ENCODE measurements at places on chromosomes 13 and 19.

- DNase-seq = no peak
Measured at GRCh38 chr13:29160862-29161261, 340.7 kb downstream of the MTUS2 start.

DNA sequence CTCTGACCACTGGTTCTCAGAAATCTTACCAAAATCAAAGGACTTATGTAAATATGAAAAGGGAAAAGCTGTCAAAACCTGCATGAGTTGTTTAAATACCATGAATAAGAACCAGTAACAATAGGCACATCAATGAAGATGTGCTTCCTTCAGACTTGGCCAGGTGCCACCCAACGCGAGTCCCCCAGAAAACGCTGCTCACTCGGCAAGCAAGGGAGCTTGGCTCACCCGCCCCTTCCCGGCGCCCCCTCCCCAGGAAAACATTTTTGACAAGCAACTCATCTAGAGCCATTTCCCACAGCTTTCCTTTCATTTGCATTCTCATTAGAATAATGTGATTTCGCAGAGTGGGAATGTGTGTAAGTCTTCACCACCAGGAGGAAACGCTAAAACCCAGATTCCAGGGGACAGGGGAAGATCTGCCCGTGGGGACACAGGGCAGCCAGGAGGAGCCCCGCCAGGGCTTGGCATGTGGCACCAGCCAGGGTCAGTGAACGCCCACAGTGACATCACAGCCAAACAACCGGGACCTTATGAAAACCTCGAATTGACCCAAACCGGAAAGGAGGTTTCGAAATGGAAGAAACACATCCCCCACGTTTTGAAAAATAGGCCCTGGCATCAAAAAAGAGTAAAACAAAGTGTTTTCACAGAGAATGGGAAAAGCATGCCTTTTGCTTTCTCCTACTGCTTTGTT, 366.2 kb upstream of the TSHZ3 start:
- DNase-seq = no peak

GRCh38 chr13:20124303-20124702, 36.5 kb downstream of the GJA3 start:
- no peak for DNase-seq

GRCh38 chr13:98416408-98416807, 160.5 kb downstream of the STK24 start:
- DNase-seq = no peak

DNA sequence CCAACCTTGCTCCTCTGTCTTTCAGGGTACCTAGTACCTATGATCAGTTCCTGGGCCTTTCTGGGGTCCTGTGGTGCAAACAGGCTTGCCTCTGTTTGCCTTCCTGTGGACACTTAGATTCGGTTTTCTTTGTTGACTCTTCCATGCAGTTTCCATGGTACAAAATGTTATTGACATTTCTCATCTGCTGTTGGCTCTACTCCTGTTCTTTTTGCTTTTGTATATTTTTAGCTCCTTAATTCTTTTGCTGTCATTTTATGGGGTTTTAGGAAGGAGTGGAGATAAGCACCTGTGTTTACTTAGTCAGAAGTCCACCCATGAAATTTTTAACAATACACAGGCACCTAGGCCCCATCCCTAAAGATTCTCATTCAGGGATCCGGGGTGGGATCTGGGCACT, 20.5 kb upstream of the CNMD start:
- no peak for DNase-seq

- DNase-seq = no peak
Measured at GRCh38 chr13:27354379-27354778, 70.0 kb upstream of the GTF3A start.

DNA sequence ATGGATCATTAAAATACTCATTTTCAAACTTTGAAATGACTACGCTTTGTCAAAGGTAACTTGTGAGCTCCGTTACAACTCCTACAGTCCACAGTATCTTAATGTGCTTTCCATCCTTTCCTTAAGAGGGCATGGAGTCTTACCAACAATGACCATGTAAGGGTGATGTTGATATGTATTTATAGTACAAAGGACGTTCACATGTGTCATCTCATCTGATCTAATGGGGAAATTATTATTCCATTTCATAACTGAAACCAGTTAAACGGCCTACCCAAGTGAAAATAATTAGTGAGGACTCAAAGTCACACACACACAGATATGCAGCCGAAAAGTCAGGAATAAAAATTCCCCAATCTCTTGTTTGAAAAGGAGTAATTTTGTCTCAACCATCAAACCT, 9.6 kb downstream of the USP12 start:
- no peak for DNase-seq

DNA sequence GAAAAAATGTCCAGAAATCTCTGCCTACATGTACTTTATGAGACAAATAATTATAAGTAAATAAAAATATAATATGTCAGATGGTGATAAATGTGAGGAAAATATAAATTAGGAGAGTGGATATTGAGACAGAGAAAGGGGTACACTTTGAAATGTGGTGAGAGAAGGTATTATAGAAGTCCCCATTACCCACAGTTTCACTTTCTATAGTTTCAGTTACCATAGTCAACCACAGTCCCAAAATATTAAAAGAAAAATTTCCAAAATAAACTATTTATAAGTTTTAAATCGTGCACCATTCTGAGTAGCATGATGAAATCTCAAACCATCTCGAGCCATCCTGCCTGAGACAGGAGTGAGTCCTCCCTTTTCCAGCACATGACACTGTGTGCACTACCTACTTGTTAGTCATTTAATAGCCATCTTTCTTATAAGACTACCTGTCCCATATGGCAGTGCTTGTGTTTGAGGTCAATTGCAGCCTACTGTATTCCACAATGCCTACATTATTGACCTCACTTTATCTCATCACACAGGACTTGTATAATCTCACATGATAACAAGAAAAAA, 653.7 kb downstream of the DACH1 start:
- DNase-seq = no peak

DNA sequence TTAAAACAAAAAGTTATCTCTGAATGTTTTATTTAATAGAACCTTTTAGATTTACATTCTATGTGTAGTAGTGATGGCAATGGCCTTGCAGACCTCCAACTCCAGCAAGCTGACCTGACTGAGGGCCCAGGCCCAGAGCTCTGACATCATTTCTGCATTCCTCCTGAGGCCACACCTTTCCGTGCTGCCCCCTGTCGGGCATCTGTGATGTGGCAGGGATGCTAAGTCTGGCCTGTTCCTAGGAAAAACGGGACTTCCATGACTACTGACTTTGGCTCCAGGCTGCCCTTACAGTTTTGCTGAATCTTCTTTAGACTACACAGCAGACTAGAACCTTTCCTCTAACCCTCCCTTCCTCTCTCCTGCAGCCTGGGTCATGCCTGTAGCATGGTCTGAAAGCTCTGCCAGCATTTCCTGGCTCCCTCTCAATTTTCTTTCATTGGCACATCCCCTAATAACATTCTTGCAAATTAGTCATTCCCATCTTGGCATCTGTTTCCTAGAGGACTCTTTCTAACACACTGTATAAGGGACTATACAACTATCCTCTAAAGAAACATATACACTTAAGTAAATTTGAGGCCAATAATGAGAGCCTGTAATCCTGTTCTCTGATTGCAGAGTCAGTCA, 249.1 kb downstream of the GPC5 start:
- no peak for DNase-seq

- DNase-seq = no peak
Measured at GRCh38 chr19:33282036-33282671, 20.2 kb downstream of the CEBPA start.

DNA sequence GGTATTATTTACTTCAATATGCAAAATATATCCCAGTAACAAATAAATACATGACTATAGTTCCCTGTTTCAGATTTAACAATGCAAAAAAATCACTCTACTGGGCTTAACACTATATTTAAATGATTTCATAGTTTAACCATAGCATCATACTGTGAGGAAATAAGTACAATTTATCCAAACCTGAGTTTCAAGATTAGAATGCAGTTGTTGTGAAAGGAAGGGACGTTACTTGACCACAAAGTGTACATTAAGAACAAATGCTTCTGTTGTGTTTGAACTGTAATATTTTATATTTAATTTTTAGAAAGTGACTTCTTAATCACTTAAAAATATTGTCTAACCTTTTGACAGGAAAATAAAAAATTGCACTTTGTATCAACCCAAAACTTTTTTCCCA, 1747.9 kb upstream of the SPRY2 start:
- DNase-seq = no peak

- no peak for DNase-seq
Measured at GRCh38 chr13:39035204-39035603, 2.7 kb downstream of the PROSER1 start.

- no peak for DNase-seq
Measured at GRCh38 chr19:55554302-55554701, 9.0 kb upstream of the SBK3 start.

DNA sequence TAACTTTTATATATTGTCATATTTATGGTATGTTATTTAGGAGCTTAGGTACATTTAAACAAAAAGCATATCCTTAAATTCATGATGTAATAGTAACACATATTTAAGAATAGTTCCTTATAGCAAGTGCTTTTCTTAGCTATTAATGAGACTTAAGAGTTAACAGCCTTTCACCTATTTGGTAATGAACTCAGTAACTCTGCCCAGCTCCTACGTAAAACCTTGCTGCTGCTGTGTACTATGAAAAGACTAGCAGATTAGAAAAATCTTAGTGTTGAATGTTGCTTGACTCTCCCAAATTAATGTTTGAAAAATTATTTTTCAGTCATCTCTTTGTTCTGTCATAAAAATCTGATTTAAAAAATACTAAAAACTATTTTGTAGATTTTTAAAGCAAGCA, 6.9 kb downstream of the GPR180 start:
- DNase-seq = no peak

DNA sequence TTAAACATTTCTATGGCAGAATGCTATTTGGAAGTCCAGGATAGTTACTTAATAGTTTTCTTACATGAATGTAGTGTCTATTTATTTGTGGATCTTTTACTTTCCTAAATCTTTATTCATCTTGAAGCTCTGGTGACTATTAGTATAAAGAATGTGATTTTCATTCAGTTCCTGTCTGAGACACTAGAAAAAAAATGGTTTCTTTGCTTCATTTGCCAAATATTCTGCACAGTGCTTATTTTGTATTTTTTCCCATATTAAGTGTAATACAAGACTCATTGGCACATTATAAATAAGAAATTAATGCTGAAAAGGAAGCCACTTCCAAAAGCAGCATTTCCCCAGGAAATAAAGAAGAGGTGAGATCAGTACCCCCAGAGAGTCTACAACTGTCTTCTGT, 109.8 kb downstream of the POSTN start:
- no peak for DNase-seq

DNA sequence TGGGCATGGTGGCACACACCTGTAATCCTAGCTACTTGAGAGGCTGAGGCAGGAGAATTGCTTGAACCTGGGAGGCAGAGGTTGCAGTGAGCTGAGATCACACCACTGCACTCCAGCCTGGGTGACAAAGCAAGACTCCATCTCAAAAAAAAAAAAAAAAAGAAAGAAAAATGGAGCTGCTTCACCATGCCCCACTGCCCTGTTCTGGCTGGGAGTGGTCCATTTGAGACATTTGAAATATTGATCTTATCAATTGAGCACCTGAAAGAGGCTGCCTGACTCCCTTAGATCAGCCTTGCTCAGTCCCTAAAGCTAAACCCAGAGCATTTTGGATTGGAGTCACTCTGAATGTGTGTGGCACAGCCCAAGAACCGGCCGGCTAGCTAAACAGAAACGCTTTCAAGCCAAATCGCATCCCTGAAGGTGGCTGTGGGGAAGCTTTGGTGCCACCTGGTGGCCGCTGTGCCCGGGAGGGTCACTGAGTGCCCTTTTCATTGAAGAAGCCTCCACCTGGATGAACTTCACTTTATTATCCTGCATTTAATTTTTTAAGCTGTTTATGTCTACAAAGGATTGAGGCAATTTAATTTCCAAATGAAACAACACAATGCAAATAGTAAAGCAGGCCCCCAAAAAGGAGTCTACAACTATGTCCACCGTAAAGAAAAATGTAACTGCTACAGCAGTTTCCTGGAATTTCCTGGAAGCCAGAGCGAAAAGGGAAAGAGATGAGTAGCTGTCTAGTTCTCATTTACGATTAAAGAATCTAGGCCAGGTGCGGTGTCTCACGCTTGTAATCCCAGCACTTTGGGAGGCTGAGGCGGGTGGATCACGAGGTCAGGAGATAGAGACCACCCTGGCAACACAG, 53.1 kb upstream of the SERPINE3 start:
- peak; percentile 30 for DNase-seq

GRCh38 chr19:54179262-54179852, 6.4 kb upstream of the TMC4 start:
- DNase-seq = no peak

- DNase-seq = no peak
Measured at GRCh38 chr13:80862456-80862855, 521.5 kb upstream of the SPRY2 start.

- no peak for DNase-seq
Measured at GRCh38 chr13:110475550-110476219, 85.8 kb downstream of the RAB20 start.

DNA sequence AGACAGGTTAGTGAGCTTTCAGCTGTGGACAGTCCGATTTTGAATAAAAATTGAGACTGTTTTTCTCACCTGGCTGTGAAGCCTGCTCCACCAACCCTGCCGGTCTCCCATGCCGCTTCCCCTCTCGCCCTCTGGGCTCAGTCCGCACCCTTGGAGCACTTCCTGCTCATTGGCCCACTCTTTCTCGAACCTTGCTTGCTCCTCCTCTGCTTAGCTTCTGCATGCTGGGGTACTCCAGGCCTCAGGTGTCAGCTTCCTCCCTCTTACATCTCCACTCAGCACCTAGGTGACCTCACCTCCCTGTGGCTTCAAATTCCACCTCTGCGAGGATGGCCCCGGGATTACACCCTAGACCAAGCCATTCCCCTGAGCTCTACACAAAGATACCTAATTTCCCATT, 39.6 kb downstream of the C13orf42 start:
- no peak for DNase-seq

DNA sequence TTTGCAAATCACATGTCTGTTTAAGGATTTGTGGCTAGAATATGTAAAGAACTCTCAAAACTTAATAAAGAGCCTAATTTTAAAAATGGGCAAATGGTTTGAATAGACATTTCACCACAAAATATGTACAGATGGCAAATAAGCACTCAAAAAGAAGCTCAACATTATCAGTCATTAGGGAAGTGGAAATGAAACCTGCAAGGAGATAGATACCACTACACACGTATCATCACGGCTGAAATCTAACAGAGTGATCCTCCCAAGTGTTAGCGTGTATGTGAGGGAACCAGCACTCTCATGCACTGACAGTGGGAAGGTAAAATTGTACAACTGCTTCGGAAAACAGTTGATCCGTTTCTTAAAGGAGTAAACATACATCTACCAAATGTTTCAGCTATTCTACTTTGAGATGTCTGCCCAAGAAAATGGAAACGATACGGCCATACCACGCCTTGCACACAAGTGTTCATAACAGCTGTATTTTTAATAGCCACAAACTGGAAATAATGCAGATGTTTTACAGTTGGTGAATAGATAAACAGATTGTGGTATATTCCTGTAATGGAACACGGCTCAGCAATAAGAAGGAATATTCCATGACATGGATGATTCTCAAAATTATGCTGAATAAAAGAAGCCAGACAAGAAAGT, 14.5 kb downstream of the ARHGEF7 start:
- DNase-seq = no peak

All from stimulated activated CD4-positive, alpha-beta T cell treated with anti-CD3 and anti-CD28 coated beads, TNF-alpha, amount 100 ng/mL, for 1 hour (primary cell).